ENCODE measurements at places on chromosomes 5 and 9.

DNA sequence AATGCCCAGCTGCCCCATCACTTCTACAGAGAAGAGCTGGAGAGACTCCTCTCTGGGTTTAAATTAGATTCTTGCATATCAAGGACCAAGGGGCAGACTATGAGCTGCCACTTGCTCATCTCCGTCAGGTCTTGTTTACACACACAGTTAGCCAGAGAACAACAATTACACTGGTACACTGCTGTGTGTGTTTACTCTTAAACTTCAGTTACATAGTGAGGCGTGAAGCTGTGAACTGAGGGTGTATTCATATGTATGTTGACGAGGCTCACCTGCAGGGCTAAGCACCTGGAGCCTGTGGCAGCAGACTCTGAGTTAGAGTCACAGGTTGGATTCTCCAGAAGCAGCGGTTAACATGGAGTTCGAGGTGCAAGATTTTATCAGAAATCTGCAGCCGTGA is 155.4 kb upstream of the ANKH start:
- no peak for DNase-seq

- no peak for DNase-seq
Measured at GRCh38 chr9:113588242-113588810, 124.8 kb downstream of the RGS3 start.

GRCh38 chr9:135492886-135493669 is 7.4 kb upstream of the MRPS2 start:
- no peak for DNase-seq

DNA sequence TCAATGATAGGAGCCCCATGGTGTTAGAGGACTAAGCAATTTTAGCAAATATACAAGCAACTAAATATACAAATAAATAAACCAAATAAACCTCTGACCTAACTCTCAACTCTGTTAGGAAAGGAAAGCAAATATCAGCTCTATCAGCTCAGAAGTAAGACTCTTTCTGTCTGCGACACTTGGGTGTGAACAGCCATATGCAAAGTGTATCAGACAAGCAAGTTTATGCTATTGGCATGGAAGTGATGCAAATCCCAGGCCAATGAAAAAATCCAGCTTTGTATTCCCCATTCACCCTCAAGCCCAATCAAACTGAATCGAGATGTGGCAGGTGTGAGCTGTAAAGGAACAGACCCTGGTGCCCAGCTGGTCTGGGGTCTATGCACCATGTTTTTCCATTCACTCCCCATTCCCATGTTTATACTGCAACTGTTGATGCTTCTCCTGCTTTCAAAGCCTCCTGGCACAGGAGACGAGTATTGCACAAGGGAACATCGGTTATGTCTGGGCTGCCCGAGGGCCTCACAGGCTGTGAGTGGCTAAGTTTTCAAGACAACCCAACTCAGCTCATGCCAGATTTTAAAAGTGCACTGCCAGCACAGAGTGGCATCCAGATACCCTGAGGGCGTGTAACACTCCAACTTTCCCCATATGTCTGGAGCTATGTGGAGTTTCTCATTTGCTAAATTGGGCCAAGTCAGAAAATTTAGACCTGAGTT is 73.1 kb downstream of the FEM1C start:
- no peak for DNase-seq

DNA sequence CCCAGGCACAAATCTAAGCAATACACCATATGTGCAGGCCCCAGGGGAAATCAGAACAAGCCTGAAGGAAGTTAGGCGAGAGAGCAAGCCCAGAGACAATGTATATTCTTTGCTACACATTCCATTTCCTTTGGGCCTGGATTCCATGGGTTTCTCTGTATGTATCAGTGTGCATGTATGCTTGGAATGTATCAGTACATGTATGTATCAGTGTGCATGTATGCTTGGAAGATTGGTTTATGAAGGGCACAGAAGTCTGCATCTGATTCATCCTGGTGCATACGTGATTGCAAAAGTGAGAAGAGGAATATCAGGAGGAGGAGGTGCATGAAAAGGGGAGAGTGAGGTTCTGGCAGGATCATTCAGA is 232.6 kb upstream of the ANKRD55 start:
- DNase-seq: no peak

- no peak for DNase-seq
Measured at GRCh38 chr5:82540301-82540700, 262.1 kb upstream of the RPS23 start.

GRCh38 chr5:139180850-139181249 is 17.3 kb downstream of the SIL1 start:
- DNase-seq: no peak

- no peak for DNase-seq
Measured at GRCh38 chr9:15572200-15572770, 19.4 kb downstream of the CCDC171 start.

GRCh38 chr9:18976221-18976708 is 56.7 kb downstream of the SAXO1 start:
- DNase-seq: no peak

DNA sequence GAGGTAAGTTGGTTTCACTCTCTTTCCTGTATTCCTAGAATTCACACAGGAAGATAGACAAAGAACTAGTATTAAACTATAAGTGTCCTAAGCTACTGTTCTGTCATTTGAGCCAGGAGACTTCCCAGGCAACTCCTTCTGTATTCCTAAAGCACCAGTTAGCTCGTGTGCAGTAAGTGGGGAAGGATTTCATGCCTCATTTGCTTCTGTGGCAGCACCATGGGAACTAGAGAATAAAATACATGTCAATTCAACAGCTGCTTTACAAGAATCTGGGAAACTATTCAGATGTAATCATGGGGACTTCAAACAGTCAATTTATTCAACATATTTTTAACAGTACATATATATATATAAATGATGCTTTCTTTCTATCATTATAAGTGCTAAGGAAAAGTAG is 762.3 kb downstream of the PRELID2 start:
- DNase-seq: no peak

GRCh38 chr5:59276325-59276675 is 617.2 kb downstream of the PDE4D start:
- no peak for DNase-seq

DNA sequence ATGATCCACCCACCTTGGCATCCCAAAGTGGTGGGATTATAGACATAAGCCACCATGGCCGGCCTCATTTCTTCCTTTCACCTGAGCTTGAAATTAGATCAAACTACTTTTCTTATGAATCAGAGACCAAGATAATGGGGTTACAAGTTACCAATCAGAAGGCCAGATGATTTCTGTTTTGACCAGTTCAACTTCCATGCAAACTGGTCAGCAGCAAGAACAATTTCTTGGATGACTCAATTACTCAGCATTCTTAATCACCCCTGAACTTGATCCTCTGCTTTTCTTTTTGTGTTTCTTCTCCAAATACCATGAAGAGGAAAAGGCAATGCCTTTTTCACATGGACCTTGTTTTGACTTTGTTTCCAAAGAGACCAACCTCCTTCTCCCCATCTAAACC is 10.0 kb upstream of the PLIN2 start:
- DNase-seq: no peak

- DNase-seq: no peak
Measured at GRCh38 chr5:77046416-77047073, 16.3 kb downstream of the AGGF1 start.

DNA sequence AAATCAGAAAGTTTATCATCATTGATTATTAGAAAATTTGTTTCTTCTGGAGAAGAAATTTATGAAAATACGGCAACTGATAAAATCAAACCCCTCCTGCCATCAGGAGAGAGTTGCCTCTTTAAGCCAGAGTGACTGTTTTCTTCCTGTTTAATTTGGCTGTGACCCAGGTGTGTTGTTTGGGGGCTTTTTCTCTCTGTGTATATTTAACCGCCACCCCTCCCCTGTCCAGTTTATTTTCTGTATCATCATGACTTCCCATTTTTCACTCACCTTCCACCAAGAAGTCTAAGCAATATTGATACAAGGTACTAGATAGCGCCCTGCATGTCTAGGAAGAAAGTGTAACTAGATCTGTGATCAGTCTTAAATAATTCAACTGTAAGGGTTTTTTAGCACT is 50.1 kb downstream of the FAM78A start:
- no peak for DNase-seq

DNA sequence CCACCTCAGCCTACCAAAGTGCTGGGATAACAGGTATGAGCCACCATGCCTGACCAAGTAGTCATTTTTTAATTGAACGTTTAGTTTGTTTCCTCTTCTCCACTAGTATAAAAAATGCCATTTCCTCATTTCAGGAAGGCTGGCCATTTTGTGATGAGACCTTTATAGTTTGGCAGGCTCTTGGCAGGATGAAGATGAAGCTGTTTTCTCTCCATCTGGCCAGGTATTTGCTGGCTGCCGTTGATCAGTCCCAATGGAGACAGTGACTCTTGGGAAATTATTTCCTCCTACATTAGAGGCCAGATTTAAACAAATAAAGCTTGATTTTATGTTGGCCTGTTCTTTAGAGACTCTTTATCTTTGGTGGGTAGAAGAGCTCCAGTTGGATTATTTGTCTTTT is 199.0 kb downstream of the ARHGAP26 start:
- no peak for DNase-seq

DNA sequence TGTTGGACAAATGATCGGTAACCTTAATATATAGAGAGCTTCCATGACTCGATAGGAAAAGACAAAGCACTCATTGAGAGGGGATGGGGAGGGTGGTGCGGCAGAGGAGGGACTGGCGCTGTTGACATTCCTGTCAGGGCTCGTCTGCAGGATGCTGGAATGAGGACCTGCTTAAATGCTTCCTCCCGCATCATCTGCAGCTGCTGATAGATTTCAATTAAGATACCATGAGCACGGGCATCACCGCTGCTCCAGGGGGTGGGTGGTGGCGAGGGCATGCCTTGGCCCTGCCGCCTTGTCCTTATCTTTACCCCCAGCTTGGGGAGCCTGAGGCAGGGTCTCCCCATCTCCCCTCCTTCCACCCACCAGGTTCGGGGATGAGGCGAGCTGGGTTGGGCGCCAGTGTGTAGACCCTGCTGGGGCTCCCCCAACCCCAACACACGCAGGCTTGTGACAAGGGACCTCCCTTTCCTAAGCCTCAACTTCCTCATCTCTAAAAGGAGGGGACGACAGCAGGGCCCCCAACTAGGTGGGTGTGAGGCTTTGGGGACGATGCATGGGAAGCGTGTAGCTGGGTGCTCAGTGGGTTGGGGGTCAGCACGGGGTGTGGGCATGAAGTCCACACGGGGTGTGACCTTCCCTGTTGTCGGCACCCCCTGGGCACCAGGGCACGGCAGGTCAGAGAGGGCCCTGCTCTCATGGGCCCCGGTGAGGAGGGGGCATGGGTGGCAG is 11.7 kb upstream of the QRFP start:
- no peak for DNase-seq

- DNase-seq: no peak
Measured at GRCh38 chr5:115709585-115709984, 83.7 kb upstream of the TMED7 start.

DNA sequence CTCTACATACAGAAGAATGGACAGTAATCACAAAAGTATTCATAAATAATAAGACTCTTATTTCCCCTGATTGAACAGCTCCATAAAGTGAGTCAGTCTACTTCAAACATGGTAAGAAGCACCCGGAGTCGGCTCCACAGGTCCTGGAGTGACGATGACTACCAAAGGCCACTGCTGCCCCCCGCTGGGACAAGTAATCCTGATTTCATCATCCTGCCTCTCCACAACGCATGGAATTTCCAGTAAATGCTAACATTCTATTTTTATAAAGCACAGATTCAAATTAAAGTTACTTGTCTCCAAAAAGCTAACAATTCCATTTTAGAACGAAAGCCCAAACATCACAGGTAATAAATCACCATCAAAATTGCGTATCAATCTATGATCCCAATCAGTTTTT is 16.2 kb downstream of the ATPSCKMT start:
- DNase-seq: no peak

DNA sequence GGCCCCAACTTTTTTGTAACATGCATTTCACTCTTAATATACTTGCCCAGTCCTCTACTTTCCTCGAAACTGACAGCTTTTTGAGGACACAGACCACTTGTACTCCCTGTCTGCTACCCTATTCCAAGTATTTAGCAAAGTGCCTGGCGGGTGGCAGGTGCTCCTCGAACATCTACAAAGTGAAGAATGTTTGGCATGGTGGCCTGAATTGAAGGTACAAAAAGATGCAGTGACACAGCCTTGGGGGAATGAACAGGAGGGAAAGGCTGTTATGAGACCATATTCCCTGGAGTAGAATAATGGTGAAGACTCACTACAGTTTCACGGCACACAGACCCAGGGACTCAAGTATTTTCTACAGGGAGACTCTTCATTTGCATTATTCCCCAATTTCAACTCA is 590.9 kb downstream of the PRELID2 start:
- no peak for DNase-seq

DNA sequence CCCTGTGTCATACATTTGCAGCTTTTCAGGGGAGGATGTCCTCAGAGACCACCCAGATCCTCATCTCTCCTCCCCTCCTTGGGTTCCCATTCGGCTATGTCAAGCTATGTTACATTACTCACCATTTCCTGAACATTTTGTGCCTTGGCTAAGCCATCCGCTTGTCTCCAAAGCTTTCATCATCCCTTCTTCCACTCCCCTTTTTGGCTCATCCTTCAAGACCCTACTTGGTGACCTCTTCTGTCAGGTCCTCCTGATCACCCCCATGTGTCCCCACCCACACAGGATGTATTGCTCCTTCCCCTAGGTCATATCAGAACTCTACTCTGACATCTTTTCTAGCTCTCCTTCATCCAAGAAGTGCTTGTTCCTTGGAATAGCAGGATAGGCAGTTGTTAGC is 81.8 kb downstream of the BOD1 start:
- no peak for DNase-seq

- DNase-seq: no peak
Measured at GRCh38 chr9:91415290-91415689, 8.3 kb downstream of the NFIL3 start.

GRCh38 chr9:126638571-126639132 is 24.9 kb downstream of the LMX1B start:
- DNase-seq: no peak

GRCh38 chr5:15948190-15948589 is 231.4 kb downstream of the MARCHF11 start:
- no peak for DNase-seq

DNA sequence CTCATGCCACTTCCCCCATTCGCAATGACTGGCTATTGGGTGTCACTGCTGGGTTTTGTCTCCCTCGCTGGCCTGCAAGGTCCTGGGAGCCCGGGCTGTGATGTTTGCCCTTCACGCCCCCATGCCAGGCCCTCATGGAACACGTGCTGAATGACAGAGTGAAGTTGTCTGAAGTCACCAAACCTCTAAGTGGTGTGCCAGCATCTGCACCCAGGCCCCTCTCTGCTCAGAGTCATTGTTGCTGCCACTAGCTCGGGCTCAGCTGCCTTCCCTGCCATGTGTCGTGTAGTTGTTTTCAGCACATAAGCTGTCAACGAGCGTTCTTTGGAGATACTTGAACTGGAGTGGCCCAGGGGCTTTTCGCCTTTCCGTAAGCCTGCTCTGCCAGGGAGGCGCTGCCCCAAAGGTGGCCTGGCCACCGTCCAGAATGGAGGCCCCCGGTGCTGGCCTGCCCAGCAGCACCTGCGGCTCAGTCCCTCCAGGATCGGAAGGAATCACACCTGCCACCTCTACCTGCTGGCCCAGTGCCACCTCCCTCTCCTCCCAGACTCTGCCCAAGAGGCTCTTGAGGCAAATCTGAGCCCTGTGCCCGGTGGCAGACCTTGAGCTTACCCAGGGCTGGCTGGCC is 250.1 kb downstream of the PBX3 start:
- DNase-seq: no peak

- DNase-seq: no peak
Measured at GRCh38 chr5:81761270-81761669, 10.4 kb upstream of the SSBP2 start.
